ENCODE measurements at places on chromosomes 3 and 15. TPM values are rescaled to one million over a fixed set of nuclear protein-coding genes. Genes with fewer than 3 reads are reported as not detected.

GRCh38 chr15:36863570-36863969 is 236.8 kb downstream of the MEIS2 start:
- DNase-seq, result no peak

DNA sequence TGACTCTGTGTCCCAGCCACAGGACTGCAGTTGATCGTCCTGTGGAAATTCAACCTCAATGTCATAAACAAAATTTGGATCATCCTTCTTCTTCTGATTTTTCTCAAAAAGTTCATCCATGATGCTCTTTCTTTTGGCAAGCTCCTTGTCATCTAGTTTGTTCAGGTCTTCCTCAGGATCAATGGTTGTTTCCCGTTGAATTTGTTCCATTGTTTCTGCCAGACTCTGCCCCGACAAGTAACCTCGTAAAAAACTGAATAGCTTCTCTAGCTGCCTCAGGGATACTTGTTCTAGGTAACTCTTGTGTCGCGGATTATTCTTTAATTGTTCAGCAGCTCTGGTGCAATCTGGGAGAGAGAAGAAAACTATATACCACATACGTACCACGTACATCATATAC is 4.5 kb downstream of the CEP19 start:
- DNase-seq, result no peak

DNA sequence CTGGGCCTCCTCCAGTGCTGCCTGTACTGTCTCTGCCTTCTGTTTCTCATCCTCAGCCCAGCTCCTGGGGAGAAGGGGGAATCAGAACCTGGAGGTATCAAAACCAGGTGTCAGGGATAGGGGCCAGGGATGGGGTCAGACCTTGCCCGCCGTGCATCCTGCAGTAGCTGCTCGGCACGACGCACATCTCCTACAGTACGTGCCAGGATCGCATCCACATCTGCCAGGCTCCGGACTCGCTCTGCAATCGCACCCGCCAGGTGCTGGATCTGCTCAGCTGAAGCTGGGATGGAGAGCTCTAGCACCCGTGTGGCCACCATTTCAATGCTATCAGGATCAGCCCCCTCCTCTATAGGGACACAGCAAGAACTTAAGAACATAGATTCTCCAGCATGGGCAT is 1.4 kb upstream of the USP19 start:
- DNase-seq, result no peak

DNA sequence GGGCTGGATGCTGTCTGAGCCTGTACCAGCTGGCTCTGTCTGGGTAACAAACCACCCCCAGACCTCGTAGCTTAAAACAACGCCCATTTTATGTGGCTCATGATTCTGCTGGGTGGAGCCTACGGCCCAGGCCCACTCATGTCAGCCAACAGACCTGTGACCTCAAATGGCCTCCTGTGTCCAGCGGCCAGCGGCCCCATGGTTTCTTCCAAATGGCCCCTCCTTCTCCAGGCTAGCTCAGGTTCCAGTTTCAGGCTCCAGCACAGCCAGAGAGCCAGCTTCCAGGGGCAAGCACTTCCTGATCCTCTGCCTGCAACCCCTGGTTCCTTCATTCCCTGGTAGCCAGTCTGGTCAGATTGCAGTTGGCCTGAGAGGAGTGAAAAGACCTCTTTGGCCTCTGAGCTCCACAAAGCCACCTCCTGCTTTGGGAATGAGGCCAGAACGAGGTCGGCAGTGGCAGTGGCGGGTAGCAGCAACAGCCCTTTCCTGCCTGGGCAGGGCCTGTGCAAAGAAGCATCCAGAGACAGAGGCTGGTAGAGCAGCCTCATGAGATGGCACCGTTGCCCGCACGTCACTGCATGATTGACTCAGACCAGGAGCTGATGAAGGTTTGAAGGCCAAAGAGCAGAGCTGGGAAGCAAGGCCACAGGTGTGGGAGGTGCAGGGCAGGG is 21.0 kb upstream of the PLXNA1 start:
- DNase-seq, result peak; percentile 9

GRCh38 chr3:54696313-54696712 is 231.5 kb downstream of the LRTM1 start:
- DNase-seq, result no peak

DNA sequence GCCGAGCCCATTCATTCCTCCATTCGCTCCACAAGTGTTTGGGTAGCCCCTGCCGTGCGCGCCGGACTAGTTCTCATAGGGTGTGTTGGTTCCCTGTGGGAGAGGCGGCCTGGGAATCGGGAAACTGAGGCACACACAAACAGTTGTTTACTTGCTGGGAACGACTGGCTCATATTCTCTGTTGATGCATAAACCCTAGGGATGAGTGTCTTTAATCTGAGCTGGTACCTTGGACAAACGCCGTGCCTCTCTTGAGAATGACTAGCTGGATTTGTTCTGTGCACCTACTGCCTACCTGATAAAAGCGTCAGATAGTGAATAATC is 737 bp downstream of the DNAJA4 start:
- DNase-seq, result no peak

- peak; percentile 65 for DNase-seq
These were observed 32.3 kb upstream of the DUSP7 start for GRCh38 chr3:52088445-52089367.

GRCh38 chr3:127161236-127161635 is 31.7 kb upstream of the PRR23E start:
- no peak for DNase-seq

GRCh38 chr3:116863822-116864589 is 154.4 kb downstream of the TUSC7 start:
- DNase-seq, result no peak

DNA sequence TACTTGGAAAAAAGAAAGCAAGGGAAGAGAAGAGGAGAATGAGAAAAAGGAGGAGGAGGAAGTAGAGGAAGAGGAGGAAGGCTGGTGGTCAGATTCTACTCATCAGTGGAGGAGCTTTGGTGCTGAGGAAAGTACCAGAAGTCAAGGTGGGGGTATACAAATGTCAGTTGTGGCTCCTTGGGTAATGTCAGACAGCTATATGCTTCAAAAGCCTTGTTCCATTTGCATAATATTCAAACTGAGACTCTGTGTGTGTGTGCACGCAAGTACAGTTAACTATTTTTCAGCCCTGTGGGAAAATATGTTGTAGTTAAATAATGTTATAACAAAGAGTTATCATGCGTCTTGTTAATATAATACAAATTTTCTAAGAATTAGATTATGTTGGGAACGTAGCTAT is 609.7 kb downstream of the PDCD6IP start:
- DNase-seq, result no peak

GRCh38 chr3:190692256-190692655 is 170.2 kb downstream of the GMNC start:
- DNase-seq, result no peak

DNA sequence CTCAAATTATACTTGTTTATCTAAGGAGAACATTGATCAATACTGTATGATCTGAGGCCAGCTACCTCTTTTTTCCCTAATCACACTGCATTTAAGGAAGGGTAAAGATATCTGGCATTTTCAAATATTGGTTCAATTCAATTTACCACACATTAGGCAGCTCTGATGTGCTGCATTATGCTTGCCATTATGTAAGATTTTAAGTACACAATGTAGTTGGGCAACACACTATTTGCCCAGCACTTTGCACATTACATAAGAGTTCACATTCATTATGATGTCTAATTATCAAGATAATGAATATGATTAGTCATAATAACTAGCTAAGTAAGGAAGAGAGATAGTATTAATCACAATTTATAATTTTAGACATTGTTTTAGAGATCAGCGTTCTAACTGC is 196.3 kb downstream of the BCHE start:
- no peak for DNase-seq

DNA sequence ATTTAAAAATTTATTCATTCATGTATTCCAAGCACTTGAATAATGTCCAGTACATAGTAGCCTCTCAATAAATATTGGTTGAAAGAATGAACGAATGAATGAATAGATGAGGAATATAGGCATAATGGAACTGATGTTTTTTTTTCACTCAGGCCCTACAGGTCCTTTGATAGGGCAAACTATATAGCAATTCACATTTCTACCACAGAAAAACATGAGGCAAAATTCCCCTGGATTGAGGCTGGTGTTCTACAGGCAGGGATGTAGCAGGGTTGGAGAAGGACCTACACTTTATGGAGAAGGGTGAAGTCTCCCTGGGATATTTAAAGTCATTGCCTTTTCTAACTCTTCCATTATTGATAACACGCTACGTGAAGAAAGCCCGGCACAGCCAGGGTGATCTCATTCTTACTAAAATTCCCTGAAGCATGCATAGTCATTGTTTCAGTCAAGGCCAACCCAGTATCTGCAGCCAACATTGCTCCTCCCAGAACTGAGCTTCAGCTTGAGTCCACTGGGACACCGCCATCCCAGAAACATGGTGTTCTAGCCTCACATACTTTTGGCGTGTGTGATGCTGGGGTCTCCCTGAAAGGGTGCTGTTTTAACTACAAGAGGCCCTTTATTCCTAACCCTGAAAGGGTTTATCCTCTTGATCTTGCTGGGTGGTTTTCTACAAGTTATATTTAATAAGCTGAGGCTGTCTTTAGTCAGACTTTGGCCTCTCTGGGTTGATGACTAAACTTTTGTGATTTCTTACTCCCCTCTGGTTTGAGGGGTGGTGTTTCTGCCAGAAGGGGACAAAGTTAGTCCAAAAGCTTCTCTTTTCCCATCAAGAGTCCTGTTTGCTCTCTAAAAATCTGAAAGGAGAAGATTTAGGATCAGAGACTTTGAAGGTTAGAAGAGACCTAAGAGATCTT is 25.9 kb upstream of the FBN1 start:
- DNase-seq, result no peak

GRCh38 chr15:66912441-66912840 is 153.0 kb upstream of the SMAD3 start:
- no peak for DNase-seq

- DNase-seq, result peak; percentile 21
These were observed 543 bp downstream of the MEF2A start for GRCh38 chr15:99566157-99566897.

DNA sequence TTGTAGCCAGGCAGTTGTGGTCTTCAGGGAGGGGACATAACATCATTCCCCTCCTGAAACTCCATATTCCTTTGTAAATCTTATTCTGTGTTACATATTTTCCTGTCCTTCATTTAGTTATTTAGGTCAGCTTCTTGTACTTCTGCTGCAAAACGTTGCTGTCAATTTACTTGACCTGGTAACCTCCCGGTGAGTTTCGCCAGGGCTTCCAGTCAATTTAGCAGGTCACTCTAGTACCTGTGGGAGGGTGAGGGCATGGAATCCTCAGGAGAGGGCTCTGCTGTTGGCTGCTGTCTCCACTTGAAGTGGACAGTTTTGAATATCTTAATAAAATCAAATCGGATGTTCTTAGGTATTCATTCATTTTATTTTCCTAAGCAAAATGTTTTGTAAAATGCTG is 29.6 kb downstream of the FNDC3B start:
- DNase-seq, result no peak

GRCh38 chr15:101004500-101004899 is 85.3 kb downstream of the LRRK1 start:
- DNase-seq, result no peak

DNA sequence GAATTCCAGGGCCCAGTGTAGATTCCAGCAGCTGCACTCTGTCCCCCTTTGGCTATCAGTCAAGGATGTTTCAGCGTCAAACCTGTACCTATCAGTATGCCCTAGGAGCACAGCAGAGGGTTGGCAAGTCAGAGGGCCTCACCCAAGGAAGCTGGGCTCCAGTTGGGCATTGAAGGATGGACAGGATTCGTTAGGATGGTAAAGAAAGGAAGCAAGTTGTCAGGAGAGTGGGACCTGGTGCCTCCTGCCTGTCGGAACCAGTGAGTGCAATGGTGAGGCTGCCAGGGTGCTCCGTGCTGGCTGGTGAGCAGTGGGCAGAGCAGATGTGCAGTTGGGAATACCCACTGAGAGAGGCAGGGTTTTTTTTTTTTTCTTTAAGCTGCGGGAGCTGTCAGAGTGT is 157.2 kb downstream of the CHDH start:
- no peak for DNase-seq

- DNase-seq, result no peak
These were observed 9.2 kb downstream of the ZSCAN2 start for GRCh38 chr15:84609818-84610525.

DNA sequence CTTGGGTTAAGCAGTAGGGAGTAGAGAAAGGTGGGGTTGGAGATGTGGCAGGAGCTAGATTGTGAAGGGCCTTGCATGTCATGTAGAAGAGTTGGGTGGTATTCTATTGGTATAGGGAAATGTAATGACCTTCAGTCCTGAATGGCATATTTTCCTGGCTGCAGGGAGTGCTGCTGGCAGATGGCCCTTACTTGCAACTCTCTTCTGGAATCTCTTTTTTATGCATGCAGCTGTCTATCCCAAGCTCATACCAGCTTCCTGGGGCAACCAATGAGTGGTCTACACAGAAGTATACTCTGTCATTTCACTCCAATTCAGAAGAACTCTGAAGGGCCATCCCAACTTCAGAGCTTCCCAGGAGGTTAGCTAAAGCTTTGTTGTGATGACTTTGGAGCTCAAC is 144.7 kb upstream of the ANKRD28 start:
- no peak for DNase-seq

- DNase-seq, result no peak
These were observed 10.5 kb downstream of the C3orf62 start for GRCh38 chr3:49266410-49267095.

DNA sequence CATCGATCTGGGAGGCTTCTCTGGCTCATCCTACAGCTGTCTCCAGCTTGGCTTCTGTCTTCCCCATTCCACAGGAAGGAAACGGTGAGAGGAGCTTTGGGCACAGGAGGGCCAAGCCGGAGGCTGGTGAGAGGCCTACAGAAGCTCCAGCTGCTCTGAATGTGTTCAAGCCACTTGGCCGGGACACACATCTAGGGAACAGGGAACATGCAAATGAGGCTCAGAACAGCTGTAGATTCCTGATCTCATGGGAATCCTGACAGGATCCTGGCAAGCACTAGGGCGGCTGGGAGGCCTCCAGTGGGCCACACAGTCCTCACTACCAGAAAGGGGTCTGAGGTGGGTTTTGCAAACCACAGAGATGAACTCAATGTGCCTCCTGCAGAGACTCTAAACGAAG is 13.7 kb downstream of the SEMA5B start:
- DNase-seq, result no peak

The STAC gene
- 1.2 TPM for total RNA-seq

The FBXL2 gene
- total RNA-seq, result 21.4 TPM

The C15orf61 gene
- 7.5 TPM for total RNA-seq

The ARID3B gene
- total RNA-seq, result 154 TPM

The CHRD gene
- 47.1 TPM for total RNA-seq

The GAP43 gene
- 684 TPM for total RNA-seq

The PSMD6 gene
- total RNA-seq, result 78.6 TPM

The UROC1 gene
- total RNA-seq, result not detected

The DNAH12 gene
- 0.22 TPM for total RNA-seq

The CSTA gene
- total RNA-seq, result not detected

The SLC2A2 gene
- not detected for total RNA-seq

The C3orf85 gene
- not detected for total RNA-seq

The IL17RE gene
- 3.9 TPM for total RNA-seq

The GOLGA6A gene
- total RNA-seq, result 0.83 TPM

The GABRB3 gene
- 287 TPM for total RNA-seq

The IL5RA gene
- total RNA-seq, result not detected

The PDZRN3 gene
- total RNA-seq, result 21.9 TPM

The NIPA2 gene
- 121 TPM for total RNA-seq

The TOP2B gene
- 250 TPM for total RNA-seq

The SPINK8 gene
- not detected for total RNA-seq

The PCBP4 gene
- total RNA-seq, result 1,577 TPM

The ZNF620 gene
- total RNA-seq, result 18.6 TPM

The SEMA5B gene
- total RNA-seq, result 61.1 TPM
